ENCODE measurements at places on chromosomes 4 and X. TPM values are rescaled to one million over a fixed set of nuclear protein-coding genes. Genes with fewer than 3 reads are reported as not detected.
A peak's percentile ranks its signal among the peaks of the same experiment; 100 is the strongest.

PDE5A gene
- total RNA-seq: 3.4 TPM

- no peak overlapping the region for H3K4me3 ChIP-seq
- no peaks in the 10 kb centered on the region for H3K4me1 ChIP-seq
- no peaks in the 10 kb centered on the region for H3K27me3 ChIP-seq
- no peaks in the 10 kb centered on the region for H3K36me3 ChIP-seq
- no peak for DNase-seq
Measured at GRCh38 chrX:115539841-115540240, 21.1 kb upstream of the PLS3 start.

GPM6B gene
- total RNA-seq: 18.8 TPM

DNA sequence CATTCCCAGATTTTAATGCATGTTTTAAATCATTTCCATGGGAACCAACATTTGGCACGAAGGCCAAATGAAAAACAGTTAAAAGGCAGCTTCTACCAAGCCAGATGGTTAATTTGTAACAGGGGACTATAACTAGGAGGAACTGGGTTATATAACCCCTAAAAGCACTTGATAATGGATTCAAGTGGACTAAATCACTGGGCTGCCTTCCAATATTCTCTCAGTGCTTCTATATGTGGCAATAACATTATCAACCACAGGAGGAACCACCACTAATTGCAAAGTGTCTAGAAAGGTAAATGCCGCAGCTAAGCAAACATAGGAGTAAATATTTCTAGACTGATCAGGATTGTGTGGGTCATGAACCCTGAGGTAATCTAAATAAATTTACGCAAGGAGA, 391.5 kb downstream of the UBE2NL start:
- DNase-seq: no peak
- H3K27ac ChIP-seq: no peak overlapping the region
- H3K4me1 ChIP-seq: no peaks in the 10 kb centered on the region
- no peaks in the 10 kb centered on the region for H3K27me3 ChIP-seq

GRCh38 chrX:1453395-1453783, 680 bp upstream of the ASMTL start:
- H3K4me1 ChIP-seq: peaks cover 7% of the 10 kb centered on the region
- H3K27me3 ChIP-seq: peaks cover 13% of the 10 kb centered on the region
- peak overlapping the region; percentile 76 for H3K4me3 ChIP-seq
- H3K36me3 ChIP-seq: peaks cover 18% of the 10 kb centered on the region

DNA sequence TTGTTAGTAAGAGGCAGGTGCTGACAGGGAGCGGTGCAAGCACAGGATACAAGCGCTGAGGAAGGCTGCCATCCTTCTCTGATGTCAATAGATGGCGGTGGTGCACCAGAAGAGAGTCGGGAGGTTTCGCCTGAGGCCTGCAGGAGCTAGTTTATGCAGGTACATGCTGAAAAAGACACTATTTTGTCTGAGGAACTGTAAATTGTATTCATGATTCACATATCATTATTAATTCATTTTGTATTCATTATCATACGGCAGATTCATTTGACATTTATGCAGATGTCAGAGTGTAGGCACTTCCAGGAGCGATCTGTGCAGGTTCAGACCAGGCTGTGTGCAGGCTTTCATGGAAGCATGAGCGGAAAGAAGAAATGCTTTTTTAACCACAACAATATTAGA, 824.0 kb downstream of the STIM2 start:
- peak; percentile 70 for DNase-seq
- H3K4me1 ChIP-seq: peaks cover 4% of the 10 kb centered on the region
- no peak overlapping the region for H3K27ac ChIP-seq
- no peak overlapping the region for H3K4me3 ChIP-seq

DNA sequence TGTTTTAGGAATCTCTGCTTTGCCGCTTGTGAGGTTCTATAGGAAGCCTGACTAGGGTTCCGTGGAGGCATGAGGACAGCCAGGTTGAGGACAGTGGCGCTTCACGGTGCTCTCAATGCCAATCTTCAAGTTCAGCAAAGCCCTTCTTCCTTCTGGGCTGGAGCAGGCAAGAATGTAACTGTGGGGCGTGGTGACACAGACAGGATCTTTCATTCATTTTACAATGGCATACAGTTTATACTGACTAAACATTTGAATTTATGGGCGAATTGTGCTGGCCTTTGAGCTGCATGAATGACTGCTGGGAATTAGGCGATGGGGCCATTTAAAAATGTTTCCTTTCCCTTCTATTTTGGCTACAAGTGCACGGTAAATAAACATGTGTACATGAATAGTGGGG, 2.9 kb upstream of the NHS start:
- H3K4me3 ChIP-seq: no peak overlapping the region
- H3K4me1 ChIP-seq: peaks cover 11% of the 10 kb centered on the region
- H3K27ac ChIP-seq: no peak overlapping the region
- no peaks in the 10 kb centered on the region for H3K36me3 ChIP-seq
- DNase-seq: no peak

USP17L17 gene
- not detected for total RNA-seq

DNA sequence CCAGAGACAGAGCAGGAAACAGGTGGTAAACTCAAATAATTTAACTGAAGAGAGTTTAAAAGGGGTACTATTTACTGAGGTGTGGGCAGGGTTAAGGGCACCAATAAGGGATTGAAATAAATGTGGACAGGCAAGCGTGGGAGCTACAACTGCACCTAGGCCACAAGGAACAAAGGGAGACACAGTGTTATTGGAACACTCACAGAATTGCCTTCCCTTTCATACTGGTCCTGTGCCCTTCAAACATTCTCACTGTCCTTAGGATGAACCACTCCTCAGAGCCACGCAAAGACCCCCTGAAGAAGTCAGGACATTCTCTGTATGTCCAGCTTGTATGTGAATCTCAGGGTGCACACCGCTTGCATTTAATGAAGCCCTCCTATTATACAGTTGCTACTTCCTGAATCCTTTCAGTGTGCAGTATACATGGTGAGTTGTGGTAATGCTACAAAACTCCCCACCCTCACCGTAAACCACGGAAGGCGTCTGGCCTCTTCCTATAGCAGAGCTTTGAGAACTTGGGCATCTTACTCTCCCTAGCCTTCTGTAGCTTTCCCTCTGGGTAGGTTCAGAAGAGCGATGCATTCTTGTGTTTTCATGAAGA, 9.6 kb upstream of the MRPL1 start:
- H3K36me3 ChIP-seq: no peaks in the 10 kb centered on the region
- DNase-seq: no peak
- H3K27ac ChIP-seq: no peak overlapping the region
- no peak overlapping the region for H3K4me3 ChIP-seq
- no peaks in the 10 kb centered on the region for H3K27me3 ChIP-seq
- peaks cover 3% of the 10 kb centered on the region for H3K4me1 ChIP-seq

MGST2 gene
- 98.3 TPM for total RNA-seq

DNA sequence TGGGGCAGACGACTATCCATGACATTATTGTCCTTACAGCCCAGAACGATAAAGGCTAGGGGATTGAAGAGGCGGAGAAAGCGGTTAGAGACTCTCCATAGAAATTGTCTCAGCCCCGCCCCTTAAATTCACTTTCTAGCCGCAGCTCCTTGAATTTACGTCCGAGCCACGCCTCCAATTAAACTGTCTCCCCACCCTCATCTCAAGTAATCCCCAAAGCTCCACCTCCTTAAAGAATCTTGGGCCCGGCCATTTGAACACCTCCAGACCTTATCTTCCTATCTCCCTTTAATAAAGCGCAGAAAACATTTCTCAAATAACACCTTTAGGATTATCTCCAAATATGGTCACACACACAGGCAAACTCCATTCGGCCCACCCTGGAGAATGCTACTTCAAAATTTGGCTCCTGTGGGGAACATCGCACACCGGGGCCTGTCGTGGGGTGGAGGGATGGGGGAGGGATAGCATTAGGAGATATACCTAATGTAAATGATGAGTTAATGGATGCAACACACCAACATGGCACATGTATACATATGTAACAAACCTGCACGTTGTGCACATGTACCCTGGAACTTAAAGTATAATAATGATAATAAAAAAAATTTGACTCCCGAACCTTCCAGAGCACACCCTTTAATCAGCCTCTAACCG, 7.2 kb upstream of the MAGIX start:
- peak overlapping the region; percentile 93 for H3K27ac ChIP-seq
- H3K4me1 ChIP-seq: peaks cover 7% of the 10 kb centered on the region
- H3K4me3 ChIP-seq: peak overlapping the region; percentile 90
- DNase-seq: no peak
- peaks cover 5% of the 10 kb centered on the region for H3K27me3 ChIP-seq
- H3K36me3 ChIP-seq: no peaks in the 10 kb centered on the region

- no peak overlapping the region for H3K27ac ChIP-seq
- DNase-seq: no peak
Measured at GRCh38 chr4:2069161-2069971, 10.2 kb downstream of the NAT8L start.

GRCh38 chrX:108439426-108439942, at the start of gene COL4A5:
Gene COL4A5, plus strand, starts transcription at chrX:108439838. Its CDS starts 288 bp downstream, at chrX:108440126.
- DNase-seq: peak; percentile 45
- peak within 1 kb of the TSS; percentile 99 for H3K4me3 ChIP-seq
- H3K36me3 ChIP-seq: no peaks in the 10 kb centered on the region
- peaks cover 8% of the 10 kb centered on the region for H3K4me1 ChIP-seq

PRAF2 gene
- total RNA-seq: 22.3 TPM

DNA sequence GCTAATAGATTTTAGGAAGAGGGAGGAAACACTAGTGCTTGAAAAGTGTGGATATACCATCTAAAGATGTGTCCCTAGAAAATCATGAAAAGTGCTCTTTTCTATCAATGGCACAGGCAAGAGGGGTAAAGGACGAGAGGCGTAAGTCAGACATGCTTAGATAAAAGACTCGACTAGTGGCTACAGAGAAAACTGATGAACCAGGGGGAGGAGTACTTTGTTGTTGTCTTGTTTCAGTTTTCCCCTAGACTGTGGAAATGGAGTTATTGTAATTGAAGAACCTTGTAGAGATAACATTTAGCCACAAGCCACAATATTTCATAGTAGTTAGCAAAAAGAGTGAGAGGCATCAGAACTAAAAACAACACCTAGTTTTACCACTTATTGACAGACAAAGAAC, 21.4 kb downstream of the GALNTL6 start:
- H3K27me3 ChIP-seq: no peaks in the 10 kb centered on the region
- H3K36me3 ChIP-seq: no peaks in the 10 kb centered on the region
- H3K27ac ChIP-seq: no peak overlapping the region
- no peaks in the 10 kb centered on the region for H3K4me1 ChIP-seq
- no peak for DNase-seq

- H3K4me3 ChIP-seq: no peak overlapping the region
- H3K4me1 ChIP-seq: no peaks in the 10 kb centered on the region
- peaks cover 9% of the 10 kb centered on the region for H3K27me3 ChIP-seq
- H3K27ac ChIP-seq: no peak overlapping the region
- H3K36me3 ChIP-seq: no peaks in the 10 kb centered on the region
Measured at GRCh38 chr4:3442460-3442958, 741 bp downstream of the HGFAC start.

GRCh38 chrX:29744966-29745365, 470.4 kb upstream of the MAGEB2 start:
- no peak for DNase-seq
- H3K4me3 ChIP-seq: no peak overlapping the region
- no peaks in the 10 kb centered on the region for H3K27me3 ChIP-seq
- H3K27ac ChIP-seq: no peak overlapping the region
- H3K36me3 ChIP-seq: no peaks in the 10 kb centered on the region

DSPP gene
- total RNA-seq: not detected

CTAG1B gene
- not detected for total RNA-seq

GRCh38 chr4:109072595-109072994, 229.9 kb downstream of the COL25A1 start:
- no peaks in the 10 kb centered on the region for H3K36me3 ChIP-seq
- peaks cover 5% of the 10 kb centered on the region for H3K4me1 ChIP-seq
- no peaks in the 10 kb centered on the region for H3K27me3 ChIP-seq
- DNase-seq: no peak
- H3K27ac ChIP-seq: no peak overlapping the region
- no peak overlapping the region for H3K4me3 ChIP-seq

- H3K27ac ChIP-seq: no peak overlapping the region
- H3K4me3 ChIP-seq: no peak overlapping the region
- no peak for DNase-seq
Measured at GRCh38 chrX:7828594-7828993, 14.4 kb upstream of the VCX start.

DNA sequence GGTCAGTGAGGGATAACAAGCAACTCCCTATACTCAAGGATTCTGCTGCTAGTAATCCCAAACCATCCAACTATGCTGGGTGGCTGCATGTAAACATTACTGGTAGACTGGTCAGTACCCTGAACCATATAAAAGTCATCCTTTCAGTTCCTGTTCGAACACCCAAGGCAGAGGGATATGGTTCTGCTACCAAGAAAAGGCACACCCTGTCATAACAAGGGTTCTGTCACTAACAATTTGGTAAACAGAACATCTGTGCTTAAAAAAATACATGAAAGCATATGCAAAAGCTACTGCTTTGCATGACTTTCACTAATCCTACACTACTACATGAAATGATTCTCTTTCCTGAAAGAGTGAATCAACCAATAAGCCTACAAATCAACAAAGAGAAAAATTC, 76.8 kb upstream of the MCF2 start:
- H3K4me3 ChIP-seq: no peak overlapping the region
- H3K27ac ChIP-seq: no peak overlapping the region
- H3K36me3 ChIP-seq: peaks cover 10% of the 10 kb centered on the region
- no peaks in the 10 kb centered on the region for H3K27me3 ChIP-seq

DNA sequence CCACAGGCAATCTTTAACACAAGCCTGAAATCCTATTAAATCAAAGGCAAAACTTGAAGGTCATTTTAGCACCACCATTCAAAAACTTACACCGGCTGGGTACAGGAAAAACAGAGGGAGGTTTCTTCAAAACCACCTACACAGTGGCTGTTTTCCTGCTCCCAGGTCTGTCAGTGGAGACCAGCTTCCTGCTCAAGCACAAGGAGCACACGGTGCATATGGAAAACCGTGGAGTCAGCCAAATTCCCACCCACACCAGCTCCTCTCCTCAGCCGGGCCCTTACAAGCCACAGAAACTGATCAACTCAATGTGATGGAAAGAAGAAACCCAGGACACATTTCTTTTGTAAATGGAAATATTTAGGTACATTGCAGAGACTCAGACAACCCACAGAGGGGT, 14.3 kb upstream of the FAM241A start:
- no peaks in the 10 kb centered on the region for H3K27me3 ChIP-seq
- H3K4me3 ChIP-seq: no peak overlapping the region
- peak overlapping the region; percentile 73 for H3K27ac ChIP-seq
- H3K36me3 ChIP-seq: no peaks in the 10 kb centered on the region
- DNase-seq: no peak

- H3K27ac ChIP-seq: no peak overlapping the region
- H3K27me3 ChIP-seq: peaks cover 9% of the 10 kb centered on the region
- DNase-seq: no peak
- H3K36me3 ChIP-seq: no peaks in the 10 kb centered on the region
Measured at GRCh38 chr4:2066571-2067445, 7.7 kb downstream of the NAT8L start.

- no peaks in the 10 kb centered on the region for H3K27me3 ChIP-seq
- peak overlapping the region; percentile 81 for H3K27ac ChIP-seq
- no peaks in the 10 kb centered on the region for H3K36me3 ChIP-seq
- H3K4me3 ChIP-seq: peak overlapping the region; percentile 99
Measured at GRCh38 chrX:132023896-132024386, 839 bp downstream of the STK26 start.
